ENCODE measurements at places on chromosomes 1 and 21.

DNA sequence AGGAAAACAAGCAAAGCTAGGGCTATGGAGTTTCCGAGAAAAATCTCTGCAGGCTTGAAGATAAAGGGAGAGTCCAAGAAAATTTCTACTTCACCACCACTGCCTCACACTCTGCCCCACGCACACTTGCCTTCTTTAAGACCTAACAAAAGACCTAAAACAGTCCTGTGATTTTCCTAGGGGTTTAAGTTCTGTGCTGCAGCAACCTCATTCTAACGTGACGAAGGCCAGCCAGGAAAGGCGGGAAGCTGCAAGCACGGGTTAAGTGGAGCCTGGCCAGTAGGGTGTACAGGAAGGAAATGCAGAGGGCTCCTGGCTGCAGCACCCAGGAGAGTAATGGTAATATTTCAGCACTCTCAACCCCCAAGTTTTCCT lies 1.5 kb downstream of the SPATA6 start:
- no peak for DNase-seq

- no peak for DNase-seq
Observed at GRCh38 chr1:209208648-209209047, 374.9 kb upstream of the CAMK1G start.

DNA sequence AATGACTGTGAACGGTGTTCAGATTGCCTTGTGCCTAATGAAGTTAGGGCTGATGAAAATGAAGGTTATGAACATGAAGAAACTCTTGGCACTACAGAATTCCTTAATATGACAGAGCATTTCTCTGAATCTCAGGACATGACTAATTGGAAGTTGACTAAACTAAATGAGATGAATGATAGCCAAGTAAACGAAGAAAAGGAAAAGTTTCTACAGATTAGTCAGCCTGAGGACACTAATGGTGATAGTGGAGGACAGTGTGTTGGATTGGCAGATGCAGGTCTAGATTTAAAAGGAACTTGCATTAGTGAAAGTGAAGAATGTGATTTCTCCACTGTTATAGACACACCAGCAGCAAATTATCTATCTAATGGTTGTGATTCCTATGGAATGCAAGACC lies 96.6 kb downstream of the ZFYVE9 start:
- DNase-seq, result no peak

GRCh38 chr1:153364156-153364555 lies 6.5 kb downstream of the S100A9 start:
- DNase-seq, result no peak

- DNase-seq, result no peak
Observed at GRCh38 chr1:44346878-44347277, 8.2 kb downstream of the ERI3 start.

DNA sequence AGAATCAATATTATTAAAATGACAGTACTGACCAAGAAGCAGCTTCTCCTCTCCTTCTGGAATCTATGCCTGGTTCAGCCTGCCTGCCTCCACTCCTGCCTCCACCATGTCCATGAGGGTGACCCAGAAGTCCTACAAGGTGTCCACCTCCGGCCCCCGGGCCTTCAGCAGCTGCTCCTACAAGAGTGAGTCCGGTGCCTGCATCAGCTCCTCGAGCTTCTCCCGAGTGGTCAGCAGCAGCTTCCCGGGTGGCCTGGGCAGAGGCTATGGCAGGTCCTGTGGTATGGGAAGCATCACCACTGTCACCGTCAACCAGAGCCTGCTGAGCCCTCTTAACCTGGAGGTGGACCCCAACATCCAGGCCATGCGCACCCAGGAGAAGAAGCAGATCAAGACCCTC lies 822.4 kb upstream of the NEGR1 start:
- DNase-seq, result no peak

DNA sequence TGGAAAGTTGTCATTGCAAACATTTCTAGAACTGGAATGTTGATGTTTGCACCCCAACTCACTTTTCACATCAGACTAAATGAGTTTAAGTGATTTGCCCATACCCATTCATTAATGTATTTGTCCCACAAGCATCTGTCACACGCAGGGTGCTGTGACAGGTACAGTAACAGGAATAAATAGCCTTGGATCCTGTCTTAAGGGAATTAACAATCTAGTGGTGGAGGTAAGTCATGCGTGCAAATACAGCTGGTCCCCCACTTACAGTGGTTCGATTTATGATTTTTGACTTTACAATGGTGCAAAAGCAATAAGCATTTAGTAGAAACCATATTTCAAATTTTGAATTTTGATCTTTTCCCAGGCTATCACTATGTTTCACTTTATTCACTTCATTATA lies 17.5 kb upstream of the PRDM2 start:
- DNase-seq, result no peak

DNA sequence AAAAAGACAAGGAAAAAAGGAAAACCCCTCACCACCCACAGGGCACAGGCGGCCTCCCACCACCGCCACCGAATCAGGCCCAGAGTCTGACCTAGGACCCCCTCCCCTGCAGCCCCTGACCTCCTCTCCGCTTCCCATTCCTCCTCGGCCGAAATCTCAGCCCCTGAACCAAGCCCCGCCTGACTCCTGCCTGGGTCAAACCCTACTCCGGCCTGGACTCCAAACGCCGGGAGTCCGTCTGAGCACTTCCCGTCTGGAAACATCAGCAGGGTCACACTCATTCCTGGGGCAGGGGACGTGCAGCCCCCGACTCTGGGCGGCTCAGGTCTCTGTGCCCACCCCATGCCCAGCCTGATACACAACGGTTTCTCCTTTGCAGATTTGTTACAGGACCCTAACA lies 26.4 kb upstream of the SUMO3 start:
- DNase-seq, result no peak

DNA sequence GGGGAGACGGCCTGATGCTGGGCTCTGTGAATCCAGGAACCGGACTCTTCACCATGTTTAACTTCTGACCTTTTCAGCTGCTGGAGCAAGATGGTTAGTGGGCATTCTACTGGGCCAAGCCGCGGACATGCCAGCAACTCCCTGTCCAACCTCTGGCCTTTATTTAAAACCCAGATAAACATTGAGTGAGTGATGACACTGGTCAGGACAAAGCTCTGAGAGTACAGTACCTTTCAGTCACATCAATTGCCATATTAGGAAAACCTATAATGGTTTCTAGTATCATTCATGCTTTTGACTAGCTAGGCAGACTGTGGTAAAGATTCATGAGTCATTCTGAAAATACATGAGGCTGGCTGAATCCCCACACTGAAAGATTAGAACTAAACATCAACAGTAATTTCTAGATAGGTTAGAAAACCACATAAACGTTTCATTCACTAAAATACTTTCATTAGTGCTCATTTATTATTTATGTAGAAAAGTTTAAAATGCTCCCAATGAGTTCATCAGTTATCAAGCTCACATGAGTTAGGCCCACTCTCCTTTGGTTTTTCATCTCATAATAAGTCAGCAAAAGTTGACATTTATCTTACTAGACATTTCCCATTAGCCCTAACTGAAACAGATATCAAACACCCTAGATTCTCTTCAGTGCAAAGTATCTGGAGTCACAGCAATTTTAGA lies 7.1 kb upstream of the ACTA1 start:
- DNase-seq, result no peak

DNA sequence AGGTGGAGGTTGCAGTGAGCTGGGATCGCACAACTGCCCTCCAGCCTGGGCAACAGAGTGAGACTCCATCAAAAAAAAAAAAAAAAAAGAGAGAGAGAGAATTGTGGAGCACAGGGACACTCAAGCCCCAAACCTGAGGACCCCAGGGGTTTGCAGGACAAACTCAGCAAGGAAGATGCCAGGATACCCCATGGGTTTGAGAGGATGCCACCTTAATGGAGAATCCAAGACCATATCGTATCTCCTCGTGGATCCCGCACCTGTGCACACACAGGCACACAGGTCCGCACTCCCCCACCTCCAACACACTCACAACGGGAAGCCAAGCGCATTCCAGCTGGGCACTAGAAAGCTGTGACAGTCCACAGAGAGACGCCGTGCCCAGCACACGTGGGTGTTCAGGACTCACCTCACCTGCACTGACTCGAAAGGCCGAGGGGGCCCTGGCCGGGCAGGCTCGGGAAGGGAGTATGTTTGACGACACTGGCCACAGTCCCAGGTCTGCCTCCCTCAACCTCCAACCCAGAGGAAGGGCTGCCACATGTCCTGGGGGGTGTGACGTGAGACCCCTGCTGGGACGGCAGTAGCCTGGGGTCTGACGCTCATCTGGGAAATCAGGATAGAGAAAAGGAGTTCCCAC lies 11.1 kb downstream of the CHD5 start:
- DNase-seq, result no peak

DNA sequence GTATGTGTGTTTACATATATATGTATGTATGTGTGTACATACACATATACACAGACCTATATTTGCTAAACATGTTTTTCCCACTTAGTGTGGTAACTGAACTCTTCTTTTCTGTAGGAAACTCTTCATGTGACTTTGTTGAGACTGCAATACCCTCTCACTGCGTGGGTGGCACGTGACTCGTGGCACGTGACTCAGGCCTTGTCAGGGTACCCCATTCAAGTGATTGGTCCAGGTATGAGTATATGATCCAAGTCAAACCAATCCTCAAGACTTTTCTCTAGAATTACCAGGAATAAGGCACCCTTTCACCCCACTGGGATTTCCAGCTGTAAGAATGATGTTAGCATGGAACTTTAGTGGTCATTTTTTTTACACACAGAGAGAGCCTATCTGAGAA lies 149.2 kb upstream of the KCNK2 start:
- DNase-seq, result peak; percentile 2

DNA sequence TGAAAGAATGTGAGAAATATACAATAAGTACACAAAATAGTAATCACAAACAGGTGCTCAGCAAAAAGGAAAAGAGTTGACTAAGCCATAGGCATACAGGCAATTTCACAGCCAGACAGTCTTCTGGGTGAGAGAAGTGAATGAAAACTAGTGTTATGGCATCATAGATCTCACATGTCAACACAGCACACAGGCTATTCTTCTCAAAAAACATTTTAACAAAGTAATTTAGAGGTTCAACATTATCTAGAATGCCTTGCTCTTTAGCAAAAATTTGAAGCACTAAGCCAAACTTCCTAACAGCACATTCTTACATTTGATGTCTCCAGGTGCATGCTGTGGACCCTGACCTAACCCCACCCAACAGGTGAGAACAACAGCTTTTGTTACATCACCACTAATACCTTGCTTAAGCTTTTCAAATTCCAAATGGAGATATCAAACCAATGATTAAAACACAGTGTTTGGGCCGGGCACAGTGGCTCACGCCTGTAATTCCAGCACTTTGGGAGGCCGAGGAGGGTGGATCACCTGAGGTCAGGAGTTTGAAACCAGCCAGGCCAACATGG lies 30.5 kb downstream of the OTUD7B start:
- DNase-seq, result no peak

DNA sequence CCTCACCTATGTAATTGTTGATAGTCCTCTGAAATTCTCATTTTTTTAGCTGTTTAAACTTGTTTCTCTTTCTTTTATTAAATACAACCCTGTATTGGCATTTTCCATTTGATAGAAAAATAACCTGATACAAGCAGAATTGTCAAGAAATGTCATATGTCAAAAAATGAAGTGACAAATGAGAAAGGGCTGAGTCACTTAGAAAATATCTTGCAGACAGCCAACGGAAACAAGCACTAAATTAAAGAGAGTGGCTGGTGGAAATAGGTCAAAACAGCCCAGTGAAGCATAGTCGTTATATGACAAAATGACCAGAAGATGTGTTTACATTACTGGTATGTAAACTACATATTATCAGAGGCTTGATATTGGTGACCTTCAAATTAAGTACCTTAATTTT lies 484.4 kb downstream of the PLA2G4A start:
- DNase-seq, result no peak

DNA sequence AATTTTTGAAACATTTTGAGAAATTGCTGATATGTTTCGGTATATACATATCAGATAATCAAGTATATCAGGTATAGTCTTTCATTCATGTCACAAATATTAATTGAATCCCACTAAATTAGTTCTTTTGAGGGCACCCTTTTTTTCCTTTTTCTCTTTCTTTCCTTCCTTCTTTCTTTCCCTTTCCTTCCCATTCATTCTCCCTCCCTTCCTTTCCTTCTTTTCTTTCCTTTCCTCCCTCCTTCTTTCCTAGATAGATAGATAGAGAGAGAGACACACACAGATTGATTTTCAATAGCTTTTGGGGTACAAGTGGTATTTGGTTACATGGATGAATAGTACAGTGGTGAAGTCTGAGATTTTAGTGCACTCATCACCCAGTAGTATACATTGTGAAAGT lies 5.7 kb downstream of the NSL1 start:
- no peak for DNase-seq

GRCh38 chr21:29638138-29638537 lies 301.7 kb downstream of the GRIK1 start:
- DNase-seq, result no peak

GRCh38 chr1:37825506-37825905 lies 17.5 kb upstream of the YRDC start:
- no peak for DNase-seq

GRCh38 chr1:9270290-9270883 lies 22.3 kb upstream of the SPSB1 start:
- DNase-seq, result no peak

- DNase-seq, result no peak
Observed at GRCh38 chr21:38903690-38904139, 98.0 kb downstream of the ETS2 start.

- DNase-seq, result no peak
Observed at GRCh38 chr1:111672331-111672730, 52.7 kb downstream of the RAP1A start.

DNA sequence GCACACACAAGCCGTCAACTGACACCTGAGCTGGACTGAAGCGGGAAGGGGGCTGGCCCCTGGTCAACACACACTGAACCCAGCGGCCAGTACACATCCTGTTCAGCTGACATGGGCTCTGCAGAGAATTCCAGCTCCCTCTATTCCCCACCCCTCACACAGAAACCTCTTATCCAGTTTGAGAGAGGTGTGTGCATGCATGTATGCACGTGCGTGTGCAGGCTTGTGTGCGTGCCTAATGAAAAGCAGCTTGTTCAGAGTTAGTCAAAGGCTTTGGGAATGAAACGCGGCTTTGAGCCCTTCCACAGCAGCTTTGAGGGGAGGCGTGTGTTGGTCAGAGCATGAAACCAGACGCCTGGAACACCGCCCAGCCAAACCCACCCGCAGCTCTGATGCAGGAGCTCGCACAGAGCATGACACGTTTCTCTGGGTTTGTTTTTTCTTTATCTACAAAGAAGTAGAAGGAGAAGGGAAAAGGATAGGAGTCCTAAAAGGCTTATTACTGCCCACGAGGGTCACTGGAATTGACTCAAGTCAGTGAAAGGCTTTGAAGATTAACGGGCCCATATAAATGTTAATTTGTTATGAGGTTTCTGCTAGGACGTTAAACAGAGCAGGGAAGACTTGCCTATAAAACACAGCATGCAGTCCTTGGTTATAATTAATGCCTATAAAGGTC lies 184.2 kb downstream of the ETS2 start:
- no peak for DNase-seq

- no peak for DNase-seq
Observed at GRCh38 chr21:44702111-44702972, 5.4 kb downstream of the KRTAP10-12 start.

- no peak for DNase-seq
Observed at GRCh38 chr1:37739222-37739621, 25.7 kb downstream of the EPHA10 start.
